ENCODE measurements at places on chromosomes 11 and 22.

GRCh38 chr22:32720924-32721323, 80.6 kb upstream of the TIMP3 start:
- no peak for DNase-seq

- DNase-seq, result no peak
Observed at GRCh38 chr11:87213444-87213843, 175.7 kb downstream of the TMEM135 start.

GRCh38 chr11:80346353-80347059, 905.7 kb upstream of the TENM4 start:
- no peak for DNase-seq

DNA sequence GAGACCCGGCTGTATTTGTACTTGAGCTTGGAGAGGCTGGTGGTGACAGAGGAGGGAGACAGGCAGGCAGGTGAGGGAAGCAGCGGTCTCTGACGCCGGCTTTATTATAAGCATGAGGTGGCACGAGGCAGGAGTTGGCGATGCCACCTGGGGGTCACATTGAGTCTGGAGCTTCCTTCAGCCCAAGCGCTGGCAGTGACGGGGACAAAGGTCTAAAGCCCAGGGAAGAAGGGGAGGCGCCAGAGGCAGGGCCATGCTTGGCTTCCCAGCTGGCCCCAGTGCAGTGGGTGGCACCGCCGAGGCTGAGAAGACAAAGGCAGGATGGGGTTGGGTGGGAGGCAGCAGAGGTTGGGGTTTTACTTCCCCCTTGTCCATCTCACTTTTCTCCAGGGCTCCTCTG, 4.5 kb downstream of the FXYD2 start:
- no peak for DNase-seq

- no peak for DNase-seq
Observed at GRCh38 chr11:101759771-101760450, 154.9 kb upstream of the CEP126 start.

- DNase-seq, result no peak
Observed at GRCh38 chr11:12050470-12051286, 42.3 kb upstream of the DKK3 start.

GRCh38 chr11:9008011-9008550, 4.3 kb upstream of the NRIP3 start:
- DNase-seq, result no peak

DNA sequence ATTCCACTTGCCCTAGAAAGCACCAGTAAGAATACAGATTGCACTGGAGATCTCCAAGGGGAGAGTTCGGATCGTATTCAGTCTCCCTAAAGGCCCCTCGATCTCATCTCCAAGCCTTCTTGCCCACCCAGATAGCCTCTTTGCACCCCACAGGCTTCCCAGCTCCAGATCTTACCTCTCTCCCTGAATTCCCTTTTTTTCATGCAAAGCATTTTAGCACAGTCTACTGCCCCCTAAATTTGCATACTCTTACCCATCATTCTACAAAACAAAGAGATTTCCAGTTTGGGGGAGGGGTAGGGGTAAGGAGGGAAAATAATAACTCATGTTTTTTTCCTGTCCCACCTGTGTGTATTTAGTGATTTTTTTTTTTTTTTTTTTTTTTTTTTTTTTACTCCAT, 105.2 kb downstream of the NAV2 start:
- no peak for DNase-seq

GRCh38 chr11:76561245-76561644, 109.3 kb downstream of the LRRC32 start:
- DNase-seq, result no peak

GRCh38 chr22:39184586-39185577, 32.4 kb upstream of the CBX7 start:
- no peak for DNase-seq

- peak; percentile 89 for DNase-seq
Observed at GRCh38 chr11:73141031-73141308, 1.1 kb downstream of the FCHSD2 start.

DNA sequence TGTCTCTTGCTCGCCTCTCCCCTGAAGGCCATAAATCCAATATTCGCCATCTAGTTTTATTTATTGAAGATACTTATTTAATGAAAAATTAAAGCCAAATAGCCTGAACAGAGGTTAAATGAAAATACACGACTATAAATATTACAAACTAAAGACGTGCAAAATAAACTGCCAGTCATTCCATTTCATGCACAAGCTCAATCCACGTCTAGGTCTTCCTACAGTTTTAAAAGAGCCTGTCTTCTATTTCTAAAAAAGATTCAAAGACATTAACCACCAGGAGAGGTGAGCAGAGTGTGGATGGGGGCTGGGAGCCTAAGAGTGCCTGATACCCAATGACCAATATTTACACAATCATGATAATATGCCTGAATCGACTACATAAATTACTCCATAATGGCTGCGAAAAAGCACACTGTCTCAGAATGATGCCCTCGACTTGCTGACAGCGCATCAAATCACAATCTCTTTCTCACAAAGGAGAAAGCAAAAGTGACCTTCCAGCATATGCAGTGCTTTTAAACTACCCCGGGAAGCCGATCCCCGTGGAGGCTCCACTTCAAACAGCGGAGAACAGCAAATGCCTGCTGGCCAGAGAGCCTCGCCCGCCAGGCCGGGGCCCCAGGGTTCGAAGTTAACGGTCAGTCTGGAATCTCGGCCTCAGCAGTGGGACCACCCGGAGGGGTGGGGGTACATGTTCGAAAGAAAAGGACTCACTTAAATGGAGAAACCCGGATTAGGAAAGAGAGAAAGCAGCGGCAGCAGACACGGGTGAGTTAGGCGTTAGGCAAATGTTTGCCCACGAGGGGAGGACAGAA, 1.7 kb downstream of the FCHSD2 start:
- DNase-seq, result no peak

DNA sequence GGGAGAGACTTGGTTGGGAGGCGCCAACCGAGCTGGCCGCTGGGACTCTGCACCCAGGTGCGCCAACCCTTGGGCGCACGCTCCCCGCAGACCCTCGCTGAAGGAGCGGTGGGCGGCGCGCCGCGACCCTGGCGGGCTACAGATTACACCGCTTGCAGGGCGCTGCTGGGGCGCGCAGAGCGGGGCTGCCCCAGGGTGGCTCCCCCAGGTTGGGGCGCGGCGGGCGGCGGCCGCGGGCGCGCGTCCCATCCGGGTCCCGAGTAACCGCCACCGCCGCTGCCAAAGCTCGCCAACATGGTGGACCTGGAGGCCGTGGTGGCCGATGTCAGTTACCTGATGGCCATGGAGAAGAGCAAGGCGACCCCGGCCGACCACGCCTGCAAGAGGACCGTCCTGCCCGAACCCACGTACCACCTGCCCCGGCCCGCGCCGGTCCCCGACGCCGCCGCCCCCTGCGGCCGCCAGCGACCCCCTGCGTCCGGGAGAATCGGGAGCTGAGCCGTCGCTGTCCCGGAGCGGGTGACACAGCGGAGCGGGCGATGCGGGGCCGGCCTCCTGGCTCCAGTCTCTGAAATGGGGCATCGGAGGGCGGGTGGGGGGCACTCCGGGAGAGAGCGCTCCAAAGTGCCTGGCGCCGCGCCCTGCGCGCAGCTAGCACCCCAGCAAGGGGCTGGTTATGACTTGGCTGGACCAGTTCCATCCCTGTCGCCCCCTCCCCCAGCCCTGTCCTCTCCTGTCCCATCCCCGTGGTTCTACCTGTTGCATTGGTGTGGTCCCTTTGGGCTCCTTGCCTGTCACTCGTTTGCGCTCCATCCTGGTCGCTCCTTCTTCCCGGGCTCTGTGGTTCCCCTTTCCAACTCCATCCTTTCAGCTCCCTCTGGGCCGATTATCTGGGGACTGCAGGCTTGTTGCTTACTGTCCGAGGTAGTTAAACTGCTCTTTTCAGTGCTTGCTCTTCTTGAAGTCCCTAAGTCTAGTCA, 143.3 kb upstream of the GRK3 start:
- DNase-seq, result no peak

GRCh38 chr22:41285441-41285819, 557 bp downstream of the RANGAP1 start:
- peak; percentile 91 for DNase-seq

DNA sequence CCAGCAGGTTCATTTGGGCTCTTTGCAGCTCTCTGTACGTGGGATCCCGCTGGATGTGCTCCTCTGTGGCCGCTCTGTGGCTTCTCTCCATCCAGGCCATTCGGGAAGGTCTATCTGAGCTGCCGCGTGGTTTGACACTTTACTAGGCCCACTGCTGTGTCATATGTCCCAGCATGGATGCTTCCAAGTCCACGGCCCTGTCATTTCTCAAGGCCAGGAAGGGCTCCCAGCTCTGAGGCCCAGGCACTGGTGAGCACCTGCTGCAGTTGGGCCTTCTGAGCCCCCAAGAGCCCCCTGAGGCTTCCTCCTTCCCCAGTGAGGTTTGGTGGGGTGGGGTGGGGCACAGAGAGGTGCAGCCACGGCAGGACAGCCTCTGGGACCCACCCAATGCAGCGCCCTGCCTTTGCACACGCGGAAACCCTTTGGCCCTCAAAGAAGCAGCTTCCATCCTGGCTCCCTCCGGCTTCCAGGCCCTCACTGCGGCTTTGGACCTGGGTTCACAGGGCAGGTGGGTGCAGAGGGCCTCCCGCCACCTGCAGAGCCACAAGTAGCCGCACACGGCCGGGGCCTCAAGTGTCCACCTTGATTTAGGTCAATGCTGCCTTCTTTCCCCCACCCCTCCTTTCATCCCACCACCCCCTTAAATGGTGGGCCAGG, 44.5 kb upstream of the FGF3 start:
- peak; percentile 50 for DNase-seq

DNA sequence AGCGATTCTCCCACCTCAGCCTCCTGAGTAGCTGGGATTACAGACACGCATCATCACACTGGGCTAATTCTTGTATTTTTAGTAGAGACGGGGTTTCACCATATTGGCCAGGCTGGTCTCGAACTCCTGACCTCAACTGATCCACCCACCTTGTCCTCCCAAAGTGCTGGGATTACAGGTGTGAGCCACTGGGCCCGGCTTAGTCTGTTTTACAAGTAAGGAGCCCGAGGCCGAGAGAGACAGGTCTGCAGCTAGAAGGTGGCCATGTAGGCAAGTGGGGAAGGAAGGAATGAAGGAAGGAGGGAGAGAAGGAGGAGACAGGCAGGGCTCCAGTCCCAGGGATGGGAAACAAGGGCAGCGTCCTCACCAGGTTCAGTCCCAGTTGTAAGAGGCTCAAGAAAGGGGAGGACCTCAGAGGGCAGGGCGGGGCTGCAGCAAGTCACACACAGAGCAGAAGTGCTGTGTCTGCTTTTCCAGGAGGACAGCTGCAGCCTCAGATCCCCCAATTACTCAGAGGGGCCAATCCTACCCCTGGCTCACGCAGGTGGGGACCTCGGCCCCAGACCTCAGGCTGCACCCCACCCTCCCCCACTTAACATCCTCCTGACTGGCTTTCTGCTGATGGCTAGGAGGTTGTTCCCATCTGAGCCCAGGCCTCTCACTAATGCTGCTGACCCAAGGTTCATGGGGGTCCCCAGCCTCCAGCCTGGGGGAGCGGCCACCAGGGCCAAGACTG, 53.8 kb upstream of the PRR5 start:
- peak; percentile 69 for DNase-seq

GRCh38 chr11:12240677-12241076, 130.3 kb downstream of the MICAL2 start:
- DNase-seq, result no peak

GRCh38 chr11:37747121-37747520, 1149.1 kb upstream of the RAG2 start:
- DNase-seq, result no peak

DNA sequence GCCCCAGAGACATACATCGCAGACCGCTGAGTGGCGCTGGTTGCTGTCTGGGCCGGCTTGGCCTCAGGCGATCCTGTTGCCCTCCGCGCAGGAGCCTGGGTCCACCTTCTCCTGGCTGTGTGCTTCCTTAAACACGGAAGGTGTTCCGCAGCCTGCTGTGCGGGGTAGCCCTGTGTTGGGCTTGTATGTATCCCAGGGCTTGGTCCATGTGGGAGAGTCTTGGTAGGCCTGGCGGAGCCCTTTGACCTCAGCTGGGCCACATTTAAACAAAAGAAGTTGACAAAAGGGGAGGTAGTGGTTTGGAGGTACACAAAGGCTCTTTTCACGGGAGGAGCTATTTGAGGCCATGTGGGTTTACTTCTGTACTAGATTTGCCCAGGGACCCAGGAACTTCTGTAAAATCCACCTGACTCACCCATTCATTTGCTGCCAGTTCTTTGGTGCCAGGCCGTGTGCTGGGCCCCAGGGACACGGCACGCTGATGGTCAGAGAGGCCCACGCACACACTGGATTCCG, 11.0 kb upstream of the GRAMD4 start:
- DNase-seq, result no peak

- peak; percentile 51 for DNase-seq
Observed at GRCh38 chr11:9943386-9944110, 279.7 kb downstream of the SWAP70 start.

GRCh38 chr11:131903074-131903473, 532.7 kb downstream of the NTM start:
- DNase-seq, result no peak

DNA sequence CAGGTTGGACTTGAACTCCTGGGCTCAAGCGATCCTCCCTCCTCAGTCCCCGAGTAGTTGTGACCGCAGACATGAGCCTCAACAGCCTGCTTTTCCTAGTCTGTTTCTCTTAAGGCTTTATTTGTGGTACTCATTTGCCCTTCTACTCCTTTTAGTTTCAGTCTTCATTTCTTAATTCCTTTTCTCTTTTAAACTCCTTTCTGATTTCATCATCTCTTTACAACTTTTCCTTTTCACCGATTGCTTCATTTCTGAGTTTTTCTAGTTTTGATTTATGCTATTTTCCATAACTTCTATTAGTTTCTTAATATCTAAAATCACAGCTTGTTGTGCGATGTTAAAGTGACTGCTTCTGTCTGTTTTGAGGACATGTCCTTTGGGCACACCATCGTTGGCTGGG, 17.3 kb upstream of the MRGPRF start:
- no peak for DNase-seq

GRCh38 chr22:36171941-36172340, 11.4 kb upstream of the APOL3 start:
- no peak for DNase-seq

GRCh38 chr22:44870021-44870420, 117.6 kb downstream of the ARHGAP8 start:
- no peak for DNase-seq

- no peak for DNase-seq
Observed at GRCh38 chr11:70016666-70017367, 61.3 kb upstream of the ANO1 start.

DNA sequence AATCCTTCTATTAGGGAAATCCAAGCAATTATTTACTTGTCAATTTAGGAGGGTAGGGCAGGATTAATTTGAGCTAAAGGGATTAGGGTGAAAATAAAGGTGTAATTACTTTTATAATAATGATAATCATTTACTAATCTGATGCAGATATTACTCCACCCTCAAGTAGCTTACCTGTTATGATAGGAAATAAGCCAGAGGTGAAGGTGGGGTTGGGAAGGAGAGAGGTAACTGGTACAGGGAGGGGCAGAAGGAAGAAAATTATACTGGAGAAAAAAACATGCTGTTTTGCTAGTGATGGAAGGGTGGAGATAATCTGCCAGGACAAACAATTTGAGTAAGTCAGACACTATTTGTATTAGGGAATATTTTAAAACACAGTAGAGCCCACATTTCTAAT, 157.7 kb downstream of the BARX2 start:
- no peak for DNase-seq

DNA sequence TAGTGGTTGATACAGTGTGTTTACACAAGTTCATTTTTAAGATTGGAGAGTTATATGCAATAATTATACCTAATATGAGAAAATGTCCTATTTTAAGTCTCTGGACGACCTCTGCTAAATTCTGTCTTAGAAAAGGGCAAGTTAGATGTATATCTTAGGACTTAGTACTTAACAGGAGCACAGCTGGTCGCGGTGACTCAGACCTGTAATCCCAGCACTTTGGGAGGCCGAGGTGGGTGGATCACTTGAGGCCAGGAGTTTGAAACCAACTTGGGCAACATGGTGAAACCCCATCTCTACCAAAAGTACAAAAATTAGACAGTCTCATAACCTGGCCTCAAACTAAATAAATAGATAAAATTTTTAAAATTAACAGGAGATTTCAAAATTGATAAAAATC, 27.2 kb downstream of the BSX start:
- DNase-seq, result no peak

Measured in lower leg skin (tissue), 4 donors.